ENCODE measurements at places on chromosomes 12 and 14.

- no peak for DNase-seq
These were observed 294.1 kb downstream of the SEC23A start for GRCh38 chr14:38808734-38809455.

- no peak for DNase-seq
These were observed 156.9 kb downstream of the CAND1 start for GRCh38 chr12:67426067-67426466.

DNA sequence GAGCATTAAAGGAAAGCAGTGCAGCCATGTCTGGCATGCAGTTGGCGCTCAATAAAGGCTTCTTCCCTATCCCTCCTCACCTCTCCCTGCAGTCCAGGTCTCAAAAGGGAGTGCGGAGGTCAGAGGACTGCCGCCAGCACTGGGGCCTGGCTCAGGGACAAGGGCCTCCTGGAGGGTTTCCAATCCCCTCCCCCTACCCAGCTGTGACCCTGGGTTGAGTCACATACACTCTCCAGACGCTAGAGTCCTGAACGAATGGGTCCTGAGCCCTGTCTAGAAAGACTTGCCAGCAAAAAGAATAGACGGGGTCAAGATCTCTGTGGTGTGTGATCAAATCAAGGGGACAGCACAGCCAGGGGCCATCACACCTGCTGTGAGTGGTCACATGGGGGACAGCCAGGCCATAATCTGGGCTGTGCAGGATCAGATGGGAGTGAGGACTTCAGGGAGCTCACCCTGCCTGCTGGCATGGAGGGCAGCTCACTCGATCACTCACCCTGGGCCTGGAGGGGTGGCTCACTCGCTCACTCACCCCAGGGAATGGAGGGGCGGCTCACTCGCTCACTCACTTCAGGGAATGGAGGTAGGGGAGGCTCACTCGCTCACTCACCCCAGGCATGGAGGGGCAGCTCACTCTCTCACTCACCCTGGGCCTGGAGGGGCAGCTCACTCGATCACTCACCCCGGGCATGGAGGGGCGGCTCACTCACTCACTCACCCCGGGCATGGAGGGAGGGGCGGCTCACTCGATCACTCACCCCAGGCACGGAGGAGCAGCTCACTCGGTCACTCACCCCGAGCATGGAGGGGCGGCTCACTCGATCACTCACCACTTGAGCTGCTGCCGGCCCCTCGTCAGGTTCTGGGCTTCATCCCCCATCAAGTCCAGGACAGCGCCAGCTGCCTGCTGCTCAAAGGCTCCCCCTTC, 12.8 kb downstream of the CFAP73 start:
- no peak for DNase-seq

DNA sequence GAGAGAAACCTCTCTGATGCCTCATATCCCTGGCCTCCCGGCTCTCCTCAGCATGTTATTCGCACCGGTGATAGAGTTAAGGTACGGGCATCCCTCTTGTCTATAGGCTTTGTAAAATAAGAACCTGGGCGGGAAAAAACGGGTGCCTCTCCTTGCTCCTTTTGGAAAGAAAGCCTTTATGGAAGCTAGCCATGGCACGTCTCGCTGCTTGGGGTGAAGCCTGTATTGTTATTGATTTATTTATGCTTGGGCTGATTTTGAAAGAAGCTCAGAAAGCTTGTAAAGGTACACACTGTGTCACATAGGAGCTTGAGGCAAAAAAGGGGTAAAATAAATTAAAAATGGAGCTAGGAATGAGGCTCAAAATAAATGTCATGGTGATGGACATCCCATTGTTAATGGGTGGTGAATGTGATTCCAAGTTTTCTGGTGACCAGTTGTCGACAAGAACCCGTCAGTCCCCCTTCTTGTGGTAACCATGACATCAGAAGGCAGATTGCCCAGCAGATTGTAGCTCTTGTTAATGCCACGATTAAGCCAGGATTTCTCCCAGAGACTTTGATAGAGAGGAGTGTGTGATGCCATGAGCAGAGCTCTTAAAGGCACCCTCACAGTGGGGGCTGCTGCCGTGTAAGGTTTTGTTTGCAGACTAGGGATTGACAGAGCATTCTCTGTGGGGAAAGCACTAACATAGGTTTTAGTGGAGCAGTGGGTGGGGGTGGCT, 50.4 kb upstream of the ASPG start:
- DNase-seq, result no peak

DNA sequence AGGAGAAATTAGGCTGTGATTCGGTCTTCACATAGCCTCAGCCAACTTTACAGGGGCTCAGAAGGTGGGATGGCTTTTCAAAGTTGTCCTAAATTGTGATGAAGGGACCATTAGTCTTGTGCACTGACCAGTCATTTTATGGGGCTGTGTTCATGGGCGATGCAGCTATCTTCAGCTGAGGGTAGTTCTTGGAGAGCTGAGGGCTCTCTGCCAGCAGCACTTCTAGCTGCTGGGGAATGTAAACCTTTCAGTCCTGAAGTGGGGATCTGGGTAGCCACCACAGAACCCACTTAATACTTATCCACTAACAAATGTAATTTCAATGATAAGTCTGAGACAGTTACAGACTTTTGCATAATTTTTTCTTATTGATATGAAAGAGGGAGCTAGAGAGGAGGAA, 270.6 kb downstream of the AEBP2 start:
- DNase-seq, result no peak

GRCh38 chr12:11875414-11875935, 195.3 kb upstream of the BCL2L14 start:
- DNase-seq, result no peak

- no peak for DNase-seq
These were observed 117.7 kb upstream of the C14orf180 start for GRCh38 chr14:104461676-104462449.

GRCh38 chr12:98669751-98670150, 24.7 kb downstream of the APAF1 start:
- DNase-seq, result no peak

DNA sequence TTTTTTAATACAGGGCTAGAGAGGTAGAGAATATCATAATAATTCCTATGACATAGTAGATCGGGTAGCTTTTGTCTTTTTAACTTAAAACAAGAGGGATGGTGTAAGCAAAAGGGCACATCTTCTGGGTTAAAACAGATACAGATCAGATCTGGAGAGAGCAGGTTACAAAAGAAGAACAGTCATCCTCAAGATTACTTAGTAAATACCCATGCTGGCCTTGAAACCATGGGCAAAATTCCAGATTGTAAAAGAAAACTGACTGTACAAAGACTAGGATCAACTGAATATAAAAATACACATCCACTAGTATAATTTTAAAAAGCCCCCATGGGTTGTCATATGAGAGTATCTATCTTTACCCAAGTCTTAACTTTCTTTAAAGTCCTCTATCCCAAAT, 76.7 kb downstream of the MED13L start:
- DNase-seq, result no peak

Data from bone marrow (tissue), 2 donors.